ENCODE measurements at places on chromosomes 7 and 10. TPM values are rescaled to one million over a fixed set of nuclear protein-coding genes. Genes with fewer than 3 reads are reported as not detected.

ACTL6B gene
- total RNA-seq: not detected

WEE2 gene
- total RNA-seq: not detected

SLC16A9 gene
- total RNA-seq: not detected

CYP2W1 gene
- total RNA-seq: not detected

ADAMTS14 gene
- total RNA-seq: not detected

SPDYE16 gene
- 0.53 TPM for total RNA-seq

SLC39A12 gene
- total RNA-seq: not detected

- H3K27ac ChIP-seq: no peak overlapping the region
- no peak for DNase-seq
- no peak overlapping the region for H3K4me3 ChIP-seq
- peaks cover 58% of the 10 kb centered on the region for H3K36me3 ChIP-seq
These were observed 16.5 kb downstream of the KIF5B start for GRCh38 chr10:32039734-32040133.

GRCh38 chr7:139613971-139614411 lies 90.5 kb downstream of the CLEC2L start:
- H3K4me3 ChIP-seq: no peak overlapping the region
- H3K36me3 ChIP-seq: no peaks in the 10 kb centered on the region
- DNase-seq: no peak
- H3K27ac ChIP-seq: no peak overlapping the region

- no peaks in the 10 kb centered on the region for H3K36me3 ChIP-seq
- peaks cover 2% of the 10 kb centered on the region for H3K27me3 ChIP-seq
- DNase-seq: no peak
- peaks cover 7% of the 10 kb centered on the region for H3K4me1 ChIP-seq
- no peak overlapping the region for H3K27ac ChIP-seq
These were observed 13.1 kb downstream of the GPER1 start for GRCh38 chr7:1100834-1101562.

- H3K36me3 ChIP-seq: no peaks in the 10 kb centered on the region
- peaks cover 16% of the 10 kb centered on the region for H3K27me3 ChIP-seq
- no peak overlapping the region for H3K4me3 ChIP-seq
- H3K4me1 ChIP-seq: no peaks in the 10 kb centered on the region
- no peak overlapping the region for H3K27ac ChIP-seq
These were observed 13.4 kb upstream of the PNLIPRP2 start for GRCh38 chr10:116607336-116607735.

DNA sequence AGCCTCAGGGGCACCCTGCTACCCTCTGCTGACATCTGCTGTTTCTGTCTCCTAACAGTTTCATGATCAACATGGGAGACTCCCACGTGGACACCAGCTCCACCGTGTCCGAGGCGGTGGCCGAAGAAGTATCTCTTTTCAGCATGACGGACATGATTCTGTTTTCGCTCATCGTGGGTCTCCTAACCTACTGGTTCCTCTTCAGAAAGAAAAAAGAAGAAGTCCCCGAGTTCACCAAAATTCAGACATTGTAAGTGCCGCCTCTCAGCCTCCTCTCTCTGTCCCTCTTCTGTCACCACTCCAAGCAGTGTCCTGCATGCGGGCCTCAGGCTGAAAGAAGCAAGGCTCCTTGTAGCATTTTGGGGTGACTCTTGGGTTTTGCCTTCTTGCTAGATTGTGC lies 39.0 kb downstream of the POR start:
- no peaks in the 10 kb centered on the region for H3K4me1 ChIP-seq
- no peak for DNase-seq
- H3K4me3 ChIP-seq: no peak overlapping the region
- H3K27me3 ChIP-seq: no peaks in the 10 kb centered on the region
- H3K27ac ChIP-seq: no peak overlapping the region
- H3K36me3 ChIP-seq: peaks cover 27% of the 10 kb centered on the region

GRCh38 chr10:15715619-15716227 lies 4.0 kb downstream of the ITGA8 start:
- DNase-seq: no peak
- no peak overlapping the region for H3K27ac ChIP-seq
- peaks cover 11% of the 10 kb centered on the region for H3K27me3 ChIP-seq
- H3K4me1 ChIP-seq: no peaks in the 10 kb centered on the region

DNA sequence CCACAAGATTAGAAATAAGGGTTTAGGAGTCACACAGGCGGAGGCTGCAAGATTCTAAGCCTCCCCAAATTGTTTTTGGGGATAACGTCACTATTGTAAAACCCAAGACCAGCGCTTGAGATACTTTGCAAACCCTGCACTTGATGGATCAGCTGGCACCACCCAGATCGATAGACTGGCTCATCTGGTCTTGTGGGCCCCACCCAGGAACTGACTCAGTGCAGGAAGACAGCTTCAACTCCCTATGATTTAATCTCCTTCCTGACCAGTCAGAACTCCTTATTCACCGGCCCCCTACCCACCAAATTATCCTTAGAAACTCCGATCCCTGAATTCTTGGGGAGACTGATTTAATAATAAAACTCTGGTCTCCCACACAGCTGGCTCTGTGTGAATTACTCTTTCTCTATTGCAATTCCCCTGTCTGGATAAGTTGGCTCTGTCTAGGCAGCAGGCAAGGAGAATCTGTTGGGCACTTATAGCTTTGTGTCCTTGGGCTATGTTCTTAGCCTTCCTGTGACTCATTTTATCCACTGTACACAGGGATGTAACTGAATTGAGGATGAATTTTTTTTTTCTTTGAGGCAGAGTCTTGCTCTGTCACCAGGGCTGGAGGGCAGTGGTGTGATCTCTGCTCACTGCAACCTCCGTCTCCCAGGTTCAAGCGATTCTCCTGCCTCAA lies 64.4 kb upstream of the CARD11 start:
- no peaks in the 10 kb centered on the region for H3K36me3 ChIP-seq
- H3K27me3 ChIP-seq: no peaks in the 10 kb centered on the region
- H3K4me3 ChIP-seq: no peak overlapping the region
- H3K4me1 ChIP-seq: no peaks in the 10 kb centered on the region
- no peak overlapping the region for H3K27ac ChIP-seq

DNA sequence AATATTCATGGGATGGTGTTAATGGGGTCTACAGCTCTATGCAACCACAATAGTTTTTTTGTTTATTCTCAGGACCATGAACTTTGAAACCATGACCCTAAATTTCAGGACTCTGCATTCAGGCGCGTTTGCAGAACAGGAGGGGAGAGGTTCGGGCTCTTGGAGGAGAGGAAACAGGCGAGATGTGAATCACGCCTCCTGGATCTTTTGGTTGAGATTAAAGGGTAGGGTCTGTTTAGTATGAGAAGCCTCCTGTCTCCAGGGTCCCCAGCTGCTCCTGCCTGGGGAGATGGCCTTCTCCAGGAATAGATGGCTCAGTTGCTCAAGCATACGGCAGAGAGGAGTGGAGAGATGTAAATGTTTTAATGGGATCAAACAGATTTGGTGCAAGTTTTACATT lies 18.2 kb downstream of the TLL2 start:
- DNase-seq: no peak
- no peaks in the 10 kb centered on the region for H3K27me3 ChIP-seq
- no peak overlapping the region for H3K4me3 ChIP-seq
- H3K4me1 ChIP-seq: no peaks in the 10 kb centered on the region

DNA sequence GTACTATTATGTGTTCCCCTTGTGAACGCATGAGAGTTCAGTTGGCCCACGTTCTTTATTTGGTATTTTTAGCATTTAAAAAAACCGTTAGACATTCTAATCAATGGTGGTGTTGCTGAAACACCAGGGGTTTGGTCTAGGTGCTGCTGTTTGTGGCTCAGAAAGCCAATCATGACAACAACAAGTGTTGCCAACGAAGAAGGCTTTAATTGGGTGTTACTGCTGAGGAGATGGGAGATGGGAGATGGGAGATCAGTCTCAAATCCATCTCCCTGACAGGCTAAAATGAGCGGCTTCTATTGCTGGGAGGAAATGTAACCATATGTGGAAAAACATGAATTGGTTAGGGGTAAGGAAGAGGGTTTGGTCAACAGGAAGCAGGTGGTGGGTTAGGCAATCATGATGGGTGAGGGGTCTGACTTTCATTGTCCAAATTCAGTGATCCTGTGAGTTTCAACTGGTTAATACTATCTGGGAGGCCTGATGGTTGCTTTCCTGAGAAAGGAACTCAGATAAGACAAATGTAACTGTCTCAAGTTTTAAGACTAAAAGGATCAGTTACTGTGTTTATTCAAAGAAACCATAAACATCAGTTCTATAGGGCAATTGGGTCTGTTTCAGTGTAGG lies 4.6 kb upstream of the ZNF425 start:
- no peak overlapping the region for H3K27ac ChIP-seq
- DNase-seq: no peak
- H3K36me3 ChIP-seq: peaks cover 11% of the 10 kb centered on the region
- no peaks in the 10 kb centered on the region for H3K27me3 ChIP-seq
- H3K4me3 ChIP-seq: no peak overlapping the region
- peaks cover 6% of the 10 kb centered on the region for H3K4me1 ChIP-seq

- no peak overlapping the region for H3K4me3 ChIP-seq
- H3K4me1 ChIP-seq: no peaks in the 10 kb centered on the region
- no peak overlapping the region for H3K27ac ChIP-seq
- H3K27me3 ChIP-seq: no peaks in the 10 kb centered on the region
- DNase-seq: peak; percentile 24
These were observed 174.8 kb downstream of the DKK1 start for GRCh38 chr10:52488606-52489485.

DNA sequence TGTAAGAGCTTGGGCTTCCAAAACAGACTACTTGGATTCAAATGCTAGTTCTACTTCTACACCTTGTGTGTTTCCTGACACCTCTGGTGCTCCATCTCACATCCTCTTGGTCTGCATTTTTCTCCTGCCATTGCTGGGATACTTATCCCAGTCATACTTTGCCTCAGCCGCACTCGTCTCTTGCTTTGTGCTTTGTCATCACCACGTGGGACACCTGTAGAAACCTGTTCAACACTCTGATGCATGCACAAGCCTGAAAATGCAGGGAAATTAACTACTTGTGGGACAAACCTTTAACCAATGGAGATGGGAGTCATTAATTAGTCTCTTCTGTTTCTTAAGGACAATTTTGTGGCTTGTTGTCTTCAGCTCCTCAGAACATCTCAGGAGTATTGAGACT lies 94.2 kb upstream of the PHYHIPL start:
- no peaks in the 10 kb centered on the region for H3K36me3 ChIP-seq
- no peaks in the 10 kb centered on the region for H3K27me3 ChIP-seq
- no peaks in the 10 kb centered on the region for H3K4me1 ChIP-seq

- no peak for DNase-seq
- H3K4me3 ChIP-seq: no peak overlapping the region
- H3K4me1 ChIP-seq: no peaks in the 10 kb centered on the region
- no peaks in the 10 kb centered on the region for H3K36me3 ChIP-seq
- H3K27ac ChIP-seq: no peak overlapping the region
These were observed 75.0 kb upstream of the JCAD start for GRCh38 chr10:30134171-30134945.

- DNase-seq: peak; percentile 86
- H3K36me3 ChIP-seq: no peaks in the 10 kb centered on the region
- peaks cover 25% of the 10 kb centered on the region for H3K4me1 ChIP-seq
- peak overlapping the region; percentile 64 for H3K27ac ChIP-seq
- H3K27me3 ChIP-seq: no peaks in the 10 kb centered on the region
- peak overlapping the region; percentile 31 for H3K4me3 ChIP-seq
These were observed 16.1 kb upstream of the TAS2R40 start for GRCh38 chr7:143205560-143206293.

GRCh38 chr7:158400601-158401225 lies 186.9 kb downstream of the PTPRN2 start:
- H3K4me3 ChIP-seq: no peak overlapping the region
- no peak for DNase-seq
- H3K4me1 ChIP-seq: no peaks in the 10 kb centered on the region
- H3K36me3 ChIP-seq: no peaks in the 10 kb centered on the region

Data from B cell (primary cell).